Small intestine (tissue), 16 donors: ENCODE measurements at places on chromosomes 2 and 18. TPM values are rescaled to one million over a fixed set of nuclear protein-coding genes. Genes with fewer than 3 reads are reported as not detected.

DNA sequence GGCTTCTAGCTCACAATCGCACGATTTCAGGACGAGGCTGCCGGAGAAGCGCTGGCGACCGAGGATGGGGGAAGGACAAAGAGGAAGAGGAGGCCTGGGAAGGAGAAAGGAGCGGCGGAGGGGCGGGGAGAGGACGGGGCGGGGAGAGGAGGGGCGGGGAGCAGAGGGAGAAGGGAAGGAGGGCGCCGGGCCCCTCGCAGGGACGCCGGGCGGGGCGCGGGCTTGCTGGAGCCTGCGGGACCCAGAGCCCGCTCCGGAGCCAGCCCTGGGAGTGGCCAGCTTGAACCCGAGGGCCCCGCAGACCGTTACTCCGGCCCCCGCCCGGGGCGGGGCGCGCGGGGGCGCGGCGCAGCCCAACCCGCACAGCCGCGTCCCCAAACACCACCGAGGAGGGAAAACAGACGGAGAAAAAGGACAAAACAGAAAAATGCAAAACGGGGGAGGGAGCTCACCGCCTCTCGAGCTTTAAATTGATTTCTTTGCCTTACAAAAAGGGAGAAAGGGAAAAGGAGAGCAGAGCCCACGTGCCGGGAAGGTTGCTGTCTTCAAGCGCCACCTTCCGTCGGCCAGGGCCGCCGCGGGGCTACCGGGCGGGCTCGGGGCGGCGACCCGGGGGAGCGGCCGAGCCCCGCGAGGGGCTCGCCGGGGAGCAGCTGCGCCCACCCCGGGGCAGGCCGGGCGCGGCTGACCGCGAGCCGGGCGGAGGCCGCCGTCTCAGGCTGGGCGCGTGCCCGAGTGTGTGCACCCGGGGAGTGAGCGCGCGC lies 781 bp upstream of the SOX11 start:
- no peak for DNase-seq

- DNase-seq: no peak
These were observed 43.4 kb downstream of the COLEC12 start for GRCh38 chr18:457140-457519.

GRCh38 chr2:101961338-101962191 lies 30.2 kb upstream of the IL1R2 start:
- peak; percentile 83 for DNase-seq

DNA sequence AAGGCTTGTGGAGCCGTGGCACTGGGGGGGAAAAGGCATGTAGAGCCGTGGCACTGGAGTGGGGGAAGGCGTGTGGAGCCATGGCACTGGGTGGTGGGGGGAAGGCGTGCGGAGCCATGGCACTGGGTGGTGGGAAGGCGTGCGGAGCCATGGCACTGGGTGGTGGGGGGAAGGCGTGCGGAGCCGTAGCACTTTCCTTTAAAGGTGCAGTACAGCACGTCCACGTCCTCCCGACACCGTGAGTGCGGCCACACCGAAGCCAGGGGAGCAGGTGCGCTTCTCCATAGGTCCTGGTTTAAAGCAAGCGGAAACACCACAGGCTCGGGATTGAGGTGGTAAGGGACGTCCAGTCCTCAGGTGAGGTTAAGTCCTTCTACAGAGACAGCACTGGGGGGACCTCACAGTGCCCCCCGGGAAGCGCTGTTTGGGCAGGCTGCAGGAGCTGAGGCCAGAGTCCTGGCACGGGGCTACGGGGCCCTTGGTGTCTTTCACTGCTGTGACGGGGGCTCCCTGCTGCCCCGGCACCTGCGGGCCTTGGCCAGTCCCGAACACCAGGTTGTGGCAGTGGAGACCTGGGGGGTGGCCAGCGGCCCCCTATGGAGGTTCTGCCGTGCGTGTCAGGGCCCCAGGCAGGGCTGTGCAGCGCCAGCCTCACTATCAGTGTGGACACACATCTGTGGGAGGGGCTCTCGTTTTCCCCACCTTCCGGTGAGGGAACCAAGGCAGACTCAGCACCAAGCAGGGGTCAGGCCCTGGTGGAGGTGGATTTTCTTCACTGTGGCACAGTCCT lies 93.0 kb upstream of the CTDP1 start:
- DNase-seq: no peak

DNA sequence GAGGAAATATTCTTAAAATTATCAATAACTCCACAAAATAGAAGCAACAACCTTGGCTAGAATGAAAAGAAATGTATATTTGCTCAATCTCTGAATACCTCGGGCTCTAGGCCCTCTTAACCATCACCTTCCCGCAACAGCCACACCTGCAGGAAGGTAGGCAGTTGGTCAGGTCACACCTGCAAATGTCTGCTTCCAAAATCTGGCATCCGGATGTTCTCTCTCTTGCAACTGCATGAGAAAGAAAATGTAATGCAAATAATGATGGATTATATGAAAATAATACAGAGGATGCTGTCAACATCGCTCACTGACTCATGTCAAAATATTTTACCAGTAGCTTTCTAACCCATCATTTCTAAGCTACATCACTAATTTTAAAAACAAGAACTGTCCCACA lies 148.3 kb downstream of the SATB2 start:
- no peak for DNase-seq

The ASB18 gene
- polyA plus RNA-seq: 0.09 TPM

DNA sequence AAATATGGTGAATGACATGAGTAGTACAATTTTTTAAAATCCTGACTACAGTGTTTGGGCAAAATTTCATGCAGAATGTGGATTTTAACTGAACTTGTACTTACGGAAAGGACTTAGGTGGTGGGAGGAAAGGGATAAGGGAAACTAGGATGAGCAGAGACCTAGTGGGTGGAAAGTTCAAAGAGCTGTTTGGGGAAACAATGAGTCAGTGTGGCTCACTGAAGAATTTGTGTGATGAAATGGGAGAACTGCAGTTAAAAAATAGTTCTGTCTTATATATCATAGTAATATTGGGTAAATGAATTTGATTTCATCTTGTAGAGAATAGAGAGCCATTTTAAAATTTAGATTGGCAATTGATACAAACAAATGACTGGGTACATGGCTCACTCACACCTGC lies 220.1 kb upstream of the CTAGE1 start:
- no peak for DNase-seq

- DNase-seq: no peak
These were observed 111.0 kb upstream of the ANKRD30BL start for GRCh38 chr2:132272713-132273112.

GRCh38 chr2:162301151-162301804 lies 17.2 kb downstream of the IFIH1 start:
- peak; percentile 58 for DNase-seq

DNA sequence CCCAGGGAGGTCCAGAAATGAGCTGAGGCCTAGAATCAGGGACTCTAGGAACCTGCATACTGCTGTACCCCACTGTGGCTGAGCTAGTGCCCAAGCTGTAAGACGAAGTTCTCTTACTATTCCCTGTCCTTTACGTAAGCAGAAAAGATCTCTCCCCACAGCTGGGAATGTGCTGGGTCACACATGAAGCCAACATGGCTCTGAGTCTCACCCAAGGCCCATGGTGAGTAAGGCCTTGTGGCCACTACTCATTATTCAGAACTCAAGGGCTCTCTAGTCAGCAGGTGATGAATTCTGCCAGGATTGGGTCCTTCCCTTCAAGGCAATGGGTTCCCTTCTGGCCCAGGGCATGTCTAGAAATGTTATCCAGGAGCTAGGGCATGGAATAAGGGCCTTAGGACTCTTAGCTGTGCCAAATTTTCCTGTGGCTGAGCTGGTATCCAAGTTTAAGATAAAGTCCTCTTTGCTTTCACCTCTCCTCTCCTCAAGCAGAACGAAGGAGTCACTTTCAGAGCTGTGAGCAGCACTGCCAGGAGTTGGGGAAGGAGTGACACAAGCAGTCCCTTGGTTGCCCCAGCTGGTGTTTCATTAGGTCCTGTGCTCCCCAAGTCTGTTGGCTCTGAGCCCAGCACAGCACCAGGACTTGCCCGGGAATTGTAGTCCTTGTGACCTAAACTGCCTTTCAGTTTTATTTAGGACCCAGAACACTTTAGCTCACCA lies 707.6 kb downstream of the SLC4A3 start:
- no peak for DNase-seq

DNA sequence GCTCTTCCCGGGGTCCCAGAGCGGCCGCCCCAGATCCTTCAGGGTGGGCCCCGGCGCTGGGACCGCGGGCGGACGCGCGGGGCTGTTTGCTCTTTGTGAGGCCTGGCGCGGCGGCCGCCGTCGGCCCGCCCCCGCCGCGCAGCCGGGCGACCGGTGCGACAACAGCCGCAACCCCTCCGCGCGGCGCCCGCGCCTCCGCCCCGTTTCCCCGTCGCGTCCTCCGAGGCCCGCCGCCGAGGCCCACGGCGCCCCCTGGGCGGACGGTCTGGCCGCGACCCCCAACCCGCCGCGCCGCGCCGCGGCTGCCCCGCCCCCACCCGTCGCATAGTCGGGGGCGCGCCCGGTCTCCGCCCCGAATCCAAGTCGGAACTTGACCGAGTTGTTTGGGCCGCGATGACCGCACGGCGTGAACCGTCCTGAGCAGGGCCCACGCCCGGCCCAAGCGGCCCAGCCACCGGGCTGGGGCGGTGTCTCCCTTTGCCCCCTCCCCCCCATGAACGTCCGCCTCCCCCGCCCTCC lies 448 bp downstream of the YPEL5 start:
- DNase-seq: no peak

The CD8A gene
- 1.8 TPM for polyA plus RNA-seq

DNA sequence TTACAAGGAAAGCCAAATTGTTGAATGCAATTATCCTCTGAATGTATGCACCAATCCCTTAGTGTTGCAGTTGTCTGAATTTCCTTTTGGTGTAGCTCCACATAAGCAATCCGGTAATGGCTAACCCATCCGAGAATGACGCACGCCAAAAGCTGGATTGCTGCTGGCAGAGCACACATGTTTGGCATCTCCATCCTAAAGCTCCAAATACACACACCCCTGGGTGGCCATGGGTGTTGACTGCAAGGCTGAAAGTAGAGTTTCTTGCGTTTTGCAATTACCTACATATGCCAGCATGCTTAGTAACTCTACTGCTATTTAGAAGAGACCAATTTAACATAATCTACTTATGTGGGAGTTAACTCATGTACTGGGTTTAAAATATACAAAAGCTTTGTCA lies 53.1 kb downstream of the KCTD1 start:
- DNase-seq: no peak

GRCh38 chr2:239805043-239805329 lies 220.2 kb downstream of the NDUFA10 start:
- DNase-seq: no peak

DNA sequence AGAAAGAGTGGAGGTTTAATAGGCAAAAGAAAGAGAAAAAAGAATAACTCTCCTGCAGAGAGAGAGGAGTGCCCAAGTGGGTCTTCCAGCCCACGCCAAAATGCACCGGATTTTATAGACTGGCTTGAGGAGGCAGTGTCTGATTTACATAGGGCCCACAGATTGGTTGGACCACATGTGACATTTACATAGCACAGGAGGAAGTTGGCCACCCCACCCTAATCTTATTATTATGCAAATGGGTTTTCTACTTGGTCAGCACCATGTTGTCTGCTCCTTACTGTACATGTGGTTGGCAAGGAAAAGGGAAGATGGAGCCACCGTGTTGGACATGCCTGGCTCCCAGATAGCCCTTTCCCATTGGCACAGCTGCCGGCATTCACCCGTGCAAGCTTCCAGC lies 56.8 kb downstream of the SP110 start:
- DNase-seq: no peak

- DNase-seq: peak; percentile 30
These were observed 86.1 kb upstream of the SCG2 start for GRCh38 chr2:223688094-223688835.

- DNase-seq: peak; percentile 32
These were observed 79.5 kb downstream of the COX7A2L start for GRCh38 chr2:42281416-42282081.

DNA sequence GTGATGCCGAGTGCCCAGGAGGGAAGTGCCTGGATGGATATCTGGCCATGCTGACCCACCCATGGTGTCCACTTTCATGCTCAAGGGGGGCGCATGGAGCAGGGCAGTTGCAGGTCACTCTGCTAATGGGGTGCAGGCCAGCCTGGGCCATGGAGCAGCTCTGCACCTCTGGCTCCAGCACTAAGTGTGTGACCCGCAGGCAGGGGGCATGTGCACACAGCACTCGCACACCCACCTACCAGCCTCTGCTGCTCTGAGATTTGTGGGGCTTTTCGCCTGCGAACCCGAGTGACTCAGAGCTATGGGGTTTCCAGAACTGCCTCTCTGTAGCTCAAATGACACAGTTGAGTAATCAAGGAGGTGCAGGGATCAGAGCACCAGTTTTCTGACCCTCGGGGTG lies 66.2 kb downstream of the CYP26B1 start:
- no peak for DNase-seq

The ANKRD30B gene
- 0.01 TPM for polyA plus RNA-seq

DNA sequence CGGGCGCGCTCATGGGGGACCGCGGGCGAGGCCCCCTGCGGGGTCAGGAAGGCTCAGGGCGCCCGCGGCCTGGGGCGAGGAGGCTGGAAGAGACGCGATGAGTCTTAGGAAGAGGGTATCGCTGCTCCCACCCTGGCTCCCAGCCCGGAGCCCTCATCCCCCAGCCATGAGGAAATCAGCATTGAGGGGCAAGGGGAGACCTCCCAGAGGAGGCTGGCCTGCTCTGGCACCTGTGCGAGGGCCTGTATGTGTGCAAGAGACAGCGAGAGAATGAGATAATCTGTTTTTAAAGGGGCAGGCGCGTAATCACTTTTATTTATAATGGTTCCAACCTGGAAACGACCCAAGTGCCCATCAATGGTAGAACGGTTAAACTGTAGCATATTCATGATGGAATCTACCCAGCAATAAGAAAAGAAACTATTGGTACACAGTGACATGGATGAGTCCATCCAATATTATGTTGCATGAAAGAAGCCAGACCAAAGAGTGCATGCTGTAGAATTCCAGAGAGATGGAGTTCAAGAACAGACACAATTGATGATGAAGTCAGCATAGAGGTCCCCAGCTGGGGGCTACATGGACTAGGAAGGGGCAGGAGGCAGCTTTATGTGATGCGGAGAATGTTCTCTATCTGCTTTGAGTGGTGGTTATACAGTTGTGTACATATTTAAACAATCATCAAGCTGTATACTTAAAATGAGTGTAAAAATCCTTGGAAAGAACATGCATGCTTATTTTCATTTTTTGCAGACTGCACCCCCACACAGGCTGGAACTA lies 14.4 kb downstream of the FBXO41 start:
- no peak for DNase-seq

- peak; percentile 91 for DNase-seq
These were observed 619 bp downstream of the GALM start for GRCh38 chr2:38666556-38666910.

The SCYGR8 gene
- polyA plus RNA-seq: not detected

GRCh38 chr2:113164215-113164929 lies 9.4 kb upstream of the PSD4 start:
- no peak for DNase-seq

- no peak for DNase-seq
These were observed 356.6 kb downstream of the RIT2 start for GRCh38 chr18:42758852-42759251.

- no peak for DNase-seq
These were observed 119.7 kb upstream of the NFATC1 start for GRCh38 chr18:79275992-79276391.

The ELAC1 gene
- polyA plus RNA-seq: 5.9 TPM

The RAB6C gene
- polyA plus RNA-seq: not detected

DNA sequence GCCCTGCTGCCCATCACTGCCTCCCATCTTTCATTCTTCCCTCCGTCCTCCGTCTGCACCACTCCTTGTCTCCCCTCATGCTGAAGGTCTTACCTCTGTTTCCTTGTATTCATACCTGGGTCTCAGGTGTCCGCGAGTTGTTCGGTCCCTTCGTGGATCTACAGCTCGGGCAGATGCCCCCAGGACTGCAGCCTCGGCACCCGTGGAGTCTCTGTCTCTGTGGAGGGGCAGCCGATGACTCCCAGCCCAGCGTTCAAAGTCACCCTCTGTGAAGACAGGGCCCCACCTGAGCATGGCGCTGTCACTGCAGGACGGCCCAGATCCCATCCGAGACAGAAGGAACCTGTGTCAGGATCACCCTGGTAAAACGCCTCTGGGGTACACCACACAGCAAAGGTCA lies 480.0 kb upstream of the SALL3 start:
- no peak for DNase-seq
